Epithelial cell of prostate (primary cell): ENCODE measurements at places on chromosomes 7 and 10.

DNA sequence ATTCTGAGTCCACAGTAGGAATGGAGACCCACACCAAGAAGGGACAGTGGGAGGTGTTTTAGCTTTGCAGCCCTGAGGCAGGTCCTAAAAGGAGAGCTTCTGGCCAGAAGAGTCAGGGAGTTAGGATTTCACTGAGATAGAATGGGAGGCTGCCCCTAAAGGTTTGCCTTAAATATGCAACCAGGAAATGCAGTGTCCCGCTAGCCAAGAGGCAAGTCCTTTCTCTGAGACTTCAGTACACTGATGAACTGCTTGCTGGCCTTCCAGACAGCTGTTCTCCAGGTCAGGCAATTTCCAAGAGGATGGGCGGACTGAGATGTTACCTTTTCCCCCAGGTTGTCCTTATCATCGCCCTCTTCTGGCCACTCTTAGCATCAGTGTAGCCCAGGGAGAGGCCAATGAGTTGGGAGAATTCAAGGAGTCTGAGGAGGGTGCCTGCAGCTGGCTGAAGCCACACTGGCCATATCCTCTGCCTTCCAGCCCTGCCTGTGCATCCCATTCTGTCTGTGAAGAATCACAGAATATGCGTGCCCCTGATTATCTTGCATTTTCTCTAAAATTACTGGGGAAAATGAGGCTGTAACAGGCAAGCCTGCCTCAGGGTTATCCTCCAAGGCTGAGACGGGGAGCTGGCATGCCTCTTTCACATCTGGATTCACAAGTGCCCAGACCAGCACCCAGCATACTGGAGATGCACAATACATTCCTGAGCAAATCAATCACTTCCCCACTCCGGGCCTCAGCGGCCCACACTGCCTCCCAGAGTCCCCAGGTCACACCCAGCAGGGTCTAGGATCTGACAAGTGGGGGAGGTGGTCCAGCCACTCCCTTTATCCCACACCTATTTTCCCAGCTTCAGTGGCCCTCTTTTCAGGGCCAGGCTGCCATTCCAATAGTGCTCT is 2.4 kb downstream of the TLL2 start:
- no peak for DNase-seq

DNA sequence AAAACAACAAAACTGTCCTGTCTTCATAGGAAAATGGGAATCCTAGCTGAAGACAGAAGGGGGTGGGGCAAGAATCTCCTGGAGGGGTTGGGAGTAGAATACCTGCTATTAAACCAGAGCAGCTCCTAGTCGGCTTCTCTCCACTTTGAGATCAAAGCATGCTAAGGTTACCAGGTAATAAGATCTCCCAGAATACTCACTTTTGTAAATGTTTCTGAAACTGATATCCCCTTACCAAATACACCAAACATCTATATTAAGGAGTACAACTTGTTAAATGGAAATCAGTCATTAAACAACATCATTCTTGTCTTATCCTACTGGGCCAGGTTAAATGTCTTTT is 29.5 kb upstream of the DAGLB start:
- DNase-seq: no peak

GRCh38 chr10:1360011-1360557 is 303.9 kb downstream of the WDR37 start:
- DNase-seq: no peak

- no peak for DNase-seq
These were observed 96.5 kb downstream of the BTRC start for GRCh38 chr10:101450277-101451080.

GRCh38 chr7:51075681-51076580 is 240.7 kb downstream of the COBL start:
- no peak for DNase-seq

DNA sequence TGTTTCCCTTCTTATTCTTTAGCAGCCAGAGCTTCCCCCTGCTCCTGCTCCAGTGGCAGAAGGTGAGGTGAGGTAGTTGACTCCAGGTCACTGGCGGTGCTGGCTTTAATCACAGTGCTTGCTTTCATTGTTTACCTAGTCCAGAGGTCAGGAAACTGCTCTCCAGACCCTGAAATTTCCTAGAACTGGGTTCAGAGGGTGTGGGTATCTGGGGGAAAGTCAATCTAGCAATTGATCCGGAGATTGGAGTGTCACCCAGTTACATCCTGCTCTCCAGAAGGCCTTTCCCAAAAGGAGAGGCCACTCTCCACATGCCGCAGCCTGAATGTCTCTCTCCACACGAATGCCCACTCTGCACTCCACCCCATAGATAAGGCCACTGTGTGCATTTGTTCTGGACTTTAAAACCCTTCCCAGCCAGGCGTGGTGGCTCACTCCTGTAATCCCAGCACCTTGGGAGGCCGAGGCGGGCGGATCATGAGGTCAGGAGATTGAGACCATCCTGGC is 2.1 kb upstream of the MBL2 start:
- DNase-seq: no peak

- DNase-seq: no peak
These were observed 235.1 kb upstream of the CELF2 start for GRCh38 chr10:10782603-10783002.

- no peak for DNase-seq
These were observed 41.1 kb upstream of the GARS1 start for GRCh38 chr7:30553546-30553945.

GRCh38 chr7:143391462-143392404 is 10.6 kb downstream of the ZYX start:
- DNase-seq: no peak

- no peak for DNase-seq
These were observed 147.4 kb downstream of the KMT2E start for GRCh38 chr7:105161366-105161765.
